ENCODE measurements at places on chromosomes 11 and 22.

- DNase-seq: no peak
Measured at GRCh38 chr11:5013012-5013411, 18.4 kb downstream of the OR51L1 start.

DNA sequence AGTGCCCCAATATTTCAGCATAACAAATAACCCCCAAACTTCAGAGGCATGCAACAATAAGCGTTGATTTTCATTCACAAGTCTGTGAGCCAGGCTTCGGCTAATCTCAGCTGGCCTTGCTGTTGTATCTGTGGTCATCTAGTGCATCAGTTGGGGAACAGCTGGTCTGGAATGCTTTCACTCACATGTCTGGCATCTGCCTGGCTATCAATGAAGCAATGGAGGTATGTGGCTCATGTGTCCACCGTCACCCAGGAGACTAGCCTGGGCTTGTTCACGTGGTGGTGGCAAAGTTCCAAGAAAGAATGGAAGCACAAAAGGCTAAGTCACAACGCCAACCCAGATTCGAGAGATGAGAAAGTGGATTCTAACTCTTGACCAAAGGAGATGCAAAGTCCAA lies 304.8 kb upstream of the ISX start:
- no peak for DNase-seq

DNA sequence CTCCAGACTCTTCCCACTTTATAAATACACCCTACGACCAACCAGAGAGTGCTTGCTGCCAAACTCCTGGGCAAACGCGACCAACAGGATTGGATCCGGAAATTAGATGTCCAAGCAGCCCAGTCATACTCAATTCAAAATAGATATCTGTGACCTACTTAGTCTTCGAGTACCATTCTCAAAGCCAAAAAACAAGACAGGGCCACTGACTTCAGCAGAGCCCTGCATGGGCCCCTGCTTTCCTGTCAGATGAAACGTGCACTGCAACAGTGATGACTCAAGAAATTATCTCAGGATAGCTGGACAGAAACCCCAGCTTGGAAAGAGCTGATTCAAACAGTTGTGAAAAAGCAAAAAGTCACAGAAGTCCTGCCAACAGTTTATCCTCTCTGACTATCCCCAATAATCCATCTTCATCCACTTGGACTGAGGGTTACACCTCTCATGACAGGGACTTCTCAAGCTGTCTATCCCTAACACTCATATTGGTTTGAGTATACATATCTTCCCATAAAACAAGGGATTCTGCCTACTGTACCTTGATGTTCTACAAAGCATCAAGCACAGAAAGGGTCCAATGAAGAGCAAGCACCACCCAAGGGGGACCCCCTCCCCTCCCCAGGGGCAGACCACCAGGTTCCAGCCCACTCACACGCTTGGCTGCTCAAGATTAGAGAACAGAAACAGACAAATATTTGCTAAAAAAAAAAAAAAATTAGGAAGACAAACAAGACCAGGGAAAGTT lies 17.4 kb downstream of the SMCO4 start:
- no peak for DNase-seq

DNA sequence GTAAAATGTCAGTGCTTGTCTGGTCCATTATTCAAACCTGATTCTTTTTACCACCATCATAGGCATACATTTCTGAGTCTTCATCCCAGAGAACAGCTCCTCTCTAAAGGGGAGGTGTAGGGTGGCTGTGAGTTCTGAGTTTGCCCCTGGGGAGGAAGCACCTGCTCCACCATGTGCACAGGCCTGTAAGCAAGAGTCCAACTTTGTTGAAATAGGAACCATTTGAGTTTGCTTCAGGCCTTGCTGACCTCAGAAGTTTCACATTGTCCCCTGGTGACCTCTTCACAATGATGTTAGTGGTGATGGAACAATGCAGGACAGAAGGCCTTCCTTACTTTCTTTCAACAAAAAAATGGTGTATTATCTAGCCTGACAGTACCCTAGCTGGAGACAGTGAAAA lies 54.6 kb upstream of the TOP3B start:
- no peak for DNase-seq

- no peak for DNase-seq
Measured at GRCh38 chr11:117717485-117718314, 79.3 kb downstream of the DSCAML1 start.

DNA sequence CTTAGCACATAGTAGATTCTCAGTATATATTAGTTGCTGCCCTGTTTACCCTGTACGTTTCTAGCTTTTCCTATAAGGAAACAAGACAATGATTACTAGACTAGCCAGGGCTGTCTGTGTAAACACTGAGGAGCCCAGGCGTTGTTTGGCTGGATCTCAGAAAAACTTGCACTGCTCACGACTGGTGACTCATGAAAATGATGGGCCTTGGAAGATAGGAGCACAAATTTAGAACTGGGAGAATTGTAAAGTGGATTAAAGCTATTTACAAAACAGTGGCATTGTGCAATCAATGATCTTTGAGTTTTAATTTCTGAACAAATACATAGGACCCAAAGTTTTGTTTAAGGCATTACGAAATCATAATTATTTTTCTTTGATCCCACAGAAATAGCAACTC lies 276.9 kb downstream of the FAM76B start:
- no peak for DNase-seq

DNA sequence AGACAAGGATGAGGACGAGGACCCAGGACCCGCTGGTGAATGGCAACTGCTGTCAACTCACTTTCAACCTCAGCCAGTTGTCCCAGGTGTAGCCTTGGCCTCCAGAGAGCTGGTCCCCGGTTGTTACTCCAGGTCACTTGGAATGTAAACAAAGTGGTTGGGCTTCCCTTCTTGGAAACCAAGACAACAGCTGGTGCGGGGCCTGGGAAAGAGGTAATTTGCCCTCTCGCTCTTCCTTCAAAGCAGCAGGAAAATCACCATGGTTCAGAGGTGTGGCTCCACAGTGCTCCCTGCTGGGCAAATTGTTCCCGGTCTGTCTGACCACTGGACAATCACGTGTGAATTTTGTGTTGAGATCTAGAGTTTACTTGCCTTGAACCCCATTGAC lies 15.0 kb downstream of the SLC1A2 start:
- no peak for DNase-seq

DNA sequence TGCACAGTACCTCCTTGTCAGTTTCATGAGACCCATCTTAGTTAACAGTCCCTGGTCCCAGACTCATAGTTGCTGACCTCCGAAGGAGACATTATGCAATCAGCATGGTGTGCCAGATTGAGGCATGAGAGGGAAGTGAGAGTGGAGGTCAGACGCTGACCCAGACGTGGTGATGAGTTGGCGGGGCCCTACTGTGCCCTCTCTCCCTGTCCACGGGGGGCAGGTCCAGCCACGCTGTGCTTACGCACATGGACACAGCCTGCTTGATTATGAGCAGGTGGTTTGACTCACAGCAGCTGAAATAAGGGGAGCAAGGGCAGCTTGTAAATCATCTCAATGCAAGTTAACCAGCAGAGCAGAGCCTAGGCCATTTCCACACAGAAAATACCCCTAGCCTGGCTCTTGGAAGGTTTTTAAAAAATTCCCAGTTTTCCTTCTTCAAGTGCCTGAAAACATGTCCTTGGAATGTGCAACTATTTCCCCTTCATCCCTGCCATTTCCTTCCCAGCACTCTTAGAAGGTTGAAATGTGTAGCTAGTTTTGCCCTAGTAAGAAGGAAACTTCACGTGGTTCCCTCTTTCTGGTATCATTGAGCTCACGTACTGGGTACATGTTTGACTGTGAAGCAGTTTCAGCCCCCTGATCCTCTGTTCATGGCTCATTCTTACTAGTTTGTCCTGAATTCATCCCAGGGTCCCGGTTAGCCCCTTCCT lies 122.6 kb upstream of the SORL1-AS1 start:
- DNase-seq: no peak

DNA sequence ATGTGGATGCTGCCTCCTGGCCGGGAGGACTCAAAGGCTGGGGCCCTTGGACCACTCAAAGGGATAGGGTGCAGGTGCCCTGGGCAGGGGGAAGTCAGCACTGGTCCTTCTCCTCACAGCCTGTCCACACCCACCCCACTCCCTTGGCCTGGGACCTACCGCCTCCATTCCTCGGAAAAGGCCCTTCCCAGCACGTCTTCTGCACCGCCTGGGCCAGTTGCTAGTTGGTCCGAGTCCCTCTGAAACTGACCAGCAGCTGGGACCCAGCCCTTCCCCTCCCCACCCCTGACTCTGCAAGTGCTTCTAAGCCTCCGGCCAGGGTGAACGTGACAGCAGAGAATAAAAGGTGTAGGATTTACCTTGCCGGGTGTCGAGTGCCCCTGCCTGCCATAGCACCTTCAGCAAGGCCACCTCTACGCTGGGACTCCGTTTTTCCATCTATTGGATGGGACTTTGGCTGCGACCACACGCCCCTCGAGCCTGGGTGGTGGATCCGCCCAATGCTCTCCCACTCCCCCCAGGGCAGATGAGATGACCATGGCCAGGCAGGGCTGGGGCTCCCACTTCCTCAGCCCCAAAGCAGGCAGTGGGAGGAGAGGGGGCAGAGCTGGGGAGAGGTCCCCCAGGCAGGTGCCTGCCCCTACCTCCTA lies 37.3 kb downstream of the OSBPL5 start:
- DNase-seq: no peak

DNA sequence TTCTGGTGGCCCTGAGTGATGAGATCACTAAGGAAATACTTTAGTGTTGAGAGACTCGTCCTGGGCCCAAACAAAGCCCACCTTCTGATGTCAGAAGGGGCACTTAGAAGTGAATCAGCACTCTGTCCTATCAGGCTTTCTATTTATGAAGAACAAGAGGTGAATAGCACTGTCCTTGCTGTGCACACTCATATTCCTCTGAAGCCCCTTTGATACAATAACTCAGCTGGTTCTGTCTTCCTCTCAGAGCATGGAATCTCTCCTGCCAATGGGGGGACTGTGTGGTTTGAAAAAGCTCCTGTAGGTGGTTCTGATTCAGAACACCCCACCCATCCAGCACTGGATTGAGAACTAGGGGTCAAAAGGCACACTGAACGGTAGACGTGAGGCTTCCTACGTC lies 348.1 kb downstream of the ETS1 start:
- DNase-seq: no peak

- DNase-seq: no peak
Measured at GRCh38 chr11:102186551-102187191, 76.4 kb downstream of the YAP1 start.

GRCh38 chr11:94194712-94195111 lies 66.1 kb downstream of the PANX1 start:
- DNase-seq: no peak

DNA sequence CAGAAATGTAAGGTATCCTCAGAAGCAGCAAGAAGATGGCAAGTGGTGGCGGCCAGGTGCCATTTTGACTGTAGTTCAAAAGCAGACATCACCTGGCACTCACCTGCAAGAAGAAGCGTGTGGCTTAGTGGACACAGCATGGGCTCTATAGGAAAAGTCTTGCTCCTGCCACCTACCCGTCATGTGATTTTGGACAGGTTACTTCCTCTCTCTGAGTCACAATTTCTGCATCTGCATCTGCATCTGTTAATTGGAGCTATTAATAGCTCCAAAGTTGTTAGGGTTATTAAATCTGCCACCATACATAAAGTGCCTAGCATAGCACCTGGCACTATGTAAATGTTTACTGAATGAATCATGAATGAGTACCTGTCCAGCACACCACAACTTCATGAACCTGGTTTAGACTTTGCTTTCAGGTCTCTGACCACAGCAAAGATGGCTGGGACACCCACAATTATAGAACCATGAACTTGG lies 16.8 kb downstream of the RAB30 start:
- no peak for DNase-seq

DNA sequence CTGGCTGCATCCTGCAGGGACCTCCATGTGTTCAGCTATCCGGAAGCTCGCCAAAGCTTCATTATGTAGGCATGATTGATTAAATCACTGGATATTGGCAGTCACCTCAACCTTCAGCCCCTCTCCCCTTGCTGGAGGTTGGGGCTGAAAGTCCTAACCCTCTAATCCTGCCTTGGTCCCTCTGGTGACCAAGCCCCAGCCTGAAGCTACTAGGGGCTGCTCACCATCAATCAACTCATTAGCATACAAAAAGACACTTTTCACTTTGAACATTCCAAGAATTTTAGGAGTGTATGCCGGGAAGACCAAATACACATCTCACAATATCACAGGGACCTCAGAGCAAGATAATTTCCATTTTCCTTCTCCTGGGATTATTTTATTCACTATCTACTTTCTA lies 38.8 kb upstream of the TPBGL start:
- no peak for DNase-seq

DNA sequence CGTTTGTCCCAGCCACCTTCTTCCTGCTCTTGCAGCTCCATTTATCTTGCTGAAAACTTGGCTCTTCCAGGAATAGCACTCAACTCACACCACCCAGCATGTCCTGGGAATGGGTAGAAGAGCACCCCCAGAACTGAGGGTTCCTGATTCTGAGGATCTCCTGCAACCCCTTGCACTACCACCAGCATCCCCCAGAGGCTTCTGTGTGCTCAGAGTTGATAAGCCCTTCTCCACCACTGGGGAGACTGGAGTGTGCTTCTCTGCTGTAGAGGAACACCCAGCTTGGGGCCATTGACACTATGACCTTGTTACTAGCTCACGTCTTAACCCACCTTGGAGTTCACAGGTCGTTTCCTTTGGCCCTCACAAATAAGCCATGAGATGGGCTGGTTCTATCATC lies 121.0 kb downstream of the GRIK4 start:
- no peak for DNase-seq

- DNase-seq: no peak
Measured at GRCh38 chr11:94521684-94522083, 9.4 kb downstream of the C11orf97 start.

DNA sequence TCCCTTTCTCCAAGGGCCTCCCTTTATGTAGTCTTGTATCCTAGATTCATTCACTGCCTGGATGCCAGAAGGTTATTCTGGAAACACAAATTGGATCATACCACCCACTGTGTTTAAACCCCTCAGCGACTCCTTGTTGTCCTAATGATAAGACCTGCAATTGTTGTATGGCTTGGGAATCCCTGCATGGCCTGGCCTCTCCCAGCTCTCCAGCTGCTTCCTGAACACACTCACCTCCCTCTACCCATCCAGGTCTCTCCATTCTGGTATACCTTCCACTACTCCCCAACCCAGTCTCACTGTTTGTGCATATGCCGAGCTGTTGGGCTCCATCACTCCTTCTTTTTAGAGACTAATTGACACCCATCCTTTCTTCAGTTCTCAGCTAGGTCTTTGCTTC lies 124.3 kb upstream of the ALX4 start:
- DNase-seq: no peak

DNA sequence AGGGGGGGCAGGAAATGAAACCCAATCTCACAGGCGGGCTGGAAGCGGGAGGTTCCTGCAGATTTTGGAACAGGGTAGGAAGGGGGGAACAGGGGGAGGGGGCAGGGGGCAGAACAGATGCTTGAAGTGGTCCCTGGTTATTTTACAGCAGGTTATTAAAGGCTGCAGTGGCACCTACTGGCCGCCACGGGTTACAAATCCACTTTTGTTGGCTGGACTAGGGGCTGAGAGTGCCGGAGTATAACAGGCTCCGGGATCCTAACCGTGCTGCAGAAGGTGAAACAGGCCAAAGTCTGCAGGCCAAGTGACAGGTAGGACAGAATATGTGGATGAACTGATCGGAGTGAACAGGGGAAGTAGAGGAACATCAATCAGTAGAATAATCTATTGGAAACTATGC lies 2.5 kb downstream of the ROBO3 start:
- DNase-seq: no peak

- DNase-seq: no peak
Measured at GRCh38 chr11:41309716-41310115, 149.7 kb downstream of the LRRC4C start.
